ENCODE measurements at places on chromosomes 2 and 18.

DNA sequence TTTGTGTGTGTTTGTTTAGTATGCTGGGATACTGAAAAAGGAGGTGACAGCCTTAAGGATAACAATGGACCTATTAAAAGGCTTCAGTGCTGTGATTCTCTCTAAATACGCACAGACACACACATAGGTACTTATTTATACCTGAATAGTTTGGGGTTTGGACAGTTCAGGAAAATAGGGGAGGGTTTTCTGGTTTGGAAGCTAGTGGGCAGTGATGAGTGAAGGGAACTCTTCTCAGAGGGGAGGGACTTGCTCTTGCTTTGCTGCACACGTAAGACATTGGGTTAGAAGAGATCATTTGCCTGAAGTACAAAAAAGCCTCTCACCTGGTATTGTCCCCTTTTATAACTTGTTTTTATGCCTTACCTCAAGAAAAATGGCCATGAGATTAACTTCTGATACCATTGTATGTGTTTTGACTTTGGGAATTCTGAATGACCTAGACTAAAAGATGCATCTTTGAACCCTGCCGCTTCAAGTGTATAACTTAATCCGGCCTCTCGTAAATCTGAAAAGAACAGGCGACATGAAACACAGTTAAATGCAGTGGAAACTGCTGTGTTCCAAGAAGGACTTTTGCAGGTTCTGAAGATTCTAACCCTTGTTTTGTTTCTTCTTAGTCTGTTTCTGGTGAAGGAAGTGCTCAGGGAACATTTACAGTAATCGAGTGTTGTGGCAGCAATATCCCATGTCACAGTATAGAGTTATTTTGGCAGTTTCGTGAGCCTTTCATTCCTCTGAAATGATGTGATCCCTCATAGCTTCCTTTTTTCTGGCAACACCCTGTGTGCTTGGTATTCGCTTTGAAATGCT is 2.5 kb downstream of the CRIM1 start:
- no peak for DNase-seq

DNA sequence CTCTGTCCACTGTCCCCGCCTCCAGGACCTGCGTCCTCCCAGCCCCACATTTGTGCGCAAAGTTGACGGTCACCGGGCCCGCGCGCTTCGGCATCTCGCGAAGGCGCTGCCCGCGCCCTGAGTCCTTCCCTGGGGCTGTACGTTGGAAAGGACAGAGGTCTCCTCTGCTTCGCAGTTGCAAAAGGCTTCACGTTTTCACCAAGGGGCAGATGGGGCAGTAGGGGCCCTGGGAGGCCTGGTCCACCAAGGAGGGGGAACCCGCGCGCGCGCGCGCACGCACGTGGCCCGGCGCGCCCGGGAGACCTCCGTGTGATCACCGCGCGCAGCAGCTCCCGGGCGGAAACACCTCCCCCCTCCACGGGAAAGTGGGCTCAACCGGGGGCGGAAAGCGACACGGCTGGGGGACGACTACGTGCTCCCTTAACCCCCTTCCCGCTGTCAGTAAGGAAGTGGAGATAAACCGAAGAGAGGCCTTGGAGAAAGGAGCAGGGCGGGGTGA is 21.9 kb downstream of the TEX44 start:
- DNase-seq: no peak

DNA sequence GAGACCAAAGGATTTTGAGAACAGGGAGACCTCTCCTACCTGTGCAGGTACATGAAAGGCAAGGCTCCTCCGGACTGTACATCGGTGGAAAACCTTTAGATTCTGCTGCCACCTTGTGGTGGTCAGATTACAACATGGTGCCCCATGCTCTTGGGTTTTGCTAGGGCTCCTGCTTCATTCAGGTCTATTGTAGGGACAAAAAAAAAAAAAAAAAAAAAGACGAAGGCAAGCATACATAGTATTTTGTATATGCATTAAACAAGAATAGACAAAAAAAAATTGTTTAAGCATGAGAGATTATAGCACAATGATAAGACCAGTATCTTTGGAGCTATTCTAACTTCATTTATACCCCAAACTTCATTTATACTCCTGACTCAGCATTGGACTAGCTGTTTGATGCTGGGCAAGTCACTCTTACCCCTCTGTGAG is 27.4 kb upstream of the SPR start:
- DNase-seq: peak; percentile 10

DNA sequence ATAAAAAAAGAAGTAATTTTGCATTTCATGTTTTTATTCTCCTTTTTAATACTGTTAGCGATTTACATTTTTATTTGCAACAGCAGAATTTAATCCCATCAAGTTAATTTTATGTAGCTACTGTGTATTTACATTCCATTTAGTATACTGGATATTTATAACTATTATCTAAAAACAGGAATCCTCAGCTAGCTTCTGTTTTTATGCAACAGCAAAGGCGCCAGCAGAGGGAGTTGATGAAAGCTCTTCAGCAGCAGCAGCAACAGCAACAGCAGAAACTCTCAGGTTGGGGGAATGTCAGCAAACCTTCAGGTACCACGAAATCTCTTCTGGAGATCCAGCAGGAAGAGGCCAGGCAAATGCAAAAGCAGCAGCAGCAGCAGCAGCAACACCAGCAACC is 26.2 kb upstream of the SNORC start:
- no peak for DNase-seq

GRCh38 chr18:73948497-73948896 is 199.1 kb downstream of the FBXO15 start:
- no peak for DNase-seq

DNA sequence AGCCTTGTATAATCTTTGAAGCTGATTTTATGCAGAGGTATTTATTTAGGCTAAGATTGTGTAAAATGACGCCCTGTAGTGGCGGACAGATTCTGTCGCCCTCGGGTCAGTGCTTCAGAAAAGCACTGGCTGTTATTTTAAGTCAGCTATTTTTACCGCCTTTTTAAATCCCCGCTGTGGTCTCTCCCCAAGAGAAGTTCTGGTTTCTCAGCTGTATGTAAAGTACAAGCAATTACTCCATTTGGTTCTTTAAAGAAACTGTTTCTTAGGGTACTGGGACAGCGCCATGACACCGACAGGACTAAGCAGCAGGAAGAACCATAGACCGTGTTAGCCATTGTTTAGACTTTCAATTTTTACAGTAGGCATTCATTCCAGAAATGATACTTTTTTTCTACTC is 65.0 kb downstream of the UGGT1 start:
- DNase-seq: no peak

DNA sequence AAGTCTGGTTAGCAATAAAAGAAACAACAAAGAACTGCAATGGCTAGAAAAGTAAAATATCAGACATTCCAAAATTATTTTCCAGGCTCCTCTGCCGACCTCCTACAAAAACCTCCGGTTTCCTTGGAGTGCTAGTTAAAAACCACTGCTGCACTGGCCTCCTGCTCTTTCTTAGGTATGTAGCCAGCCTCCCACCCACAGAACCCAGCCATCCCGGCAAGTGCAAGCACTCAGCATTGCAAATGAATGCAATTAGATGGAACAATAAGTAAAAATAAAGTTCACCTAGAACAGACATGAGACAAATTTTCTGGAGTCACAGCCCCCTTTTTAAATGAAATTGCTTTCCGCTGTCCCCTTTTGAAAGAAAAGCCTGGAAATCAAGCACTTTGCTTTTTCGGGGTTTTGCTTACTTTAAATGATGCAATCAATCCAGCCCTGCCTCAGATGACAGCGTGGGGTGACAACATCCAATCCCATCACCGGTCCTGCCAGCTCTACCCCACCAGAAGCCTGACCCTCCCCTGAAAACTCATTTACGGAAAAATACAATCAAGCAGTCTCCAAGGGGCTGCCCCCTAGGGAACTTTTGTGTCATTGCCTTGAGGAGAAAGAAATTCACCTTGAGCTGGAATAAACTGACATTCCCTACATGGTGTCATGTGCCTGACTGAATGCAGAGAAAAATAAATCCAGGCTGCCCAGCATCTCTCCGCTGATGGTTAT is 199.8 kb downstream of the EPHA4 start:
- DNase-seq: no peak

GRCh38 chr2:195899226-195899625 is 169.4 kb downstream of the DNAH7 start:
- no peak for DNase-seq

- DNase-seq: no peak
Observed at GRCh38 chr2:80185091-80185490, 119.5 kb downstream of the LRRTM1 start.

- no peak for DNase-seq
Observed at GRCh38 chr2:128792476-128793054, 473.9 kb upstream of the HS6ST1 start.

DNA sequence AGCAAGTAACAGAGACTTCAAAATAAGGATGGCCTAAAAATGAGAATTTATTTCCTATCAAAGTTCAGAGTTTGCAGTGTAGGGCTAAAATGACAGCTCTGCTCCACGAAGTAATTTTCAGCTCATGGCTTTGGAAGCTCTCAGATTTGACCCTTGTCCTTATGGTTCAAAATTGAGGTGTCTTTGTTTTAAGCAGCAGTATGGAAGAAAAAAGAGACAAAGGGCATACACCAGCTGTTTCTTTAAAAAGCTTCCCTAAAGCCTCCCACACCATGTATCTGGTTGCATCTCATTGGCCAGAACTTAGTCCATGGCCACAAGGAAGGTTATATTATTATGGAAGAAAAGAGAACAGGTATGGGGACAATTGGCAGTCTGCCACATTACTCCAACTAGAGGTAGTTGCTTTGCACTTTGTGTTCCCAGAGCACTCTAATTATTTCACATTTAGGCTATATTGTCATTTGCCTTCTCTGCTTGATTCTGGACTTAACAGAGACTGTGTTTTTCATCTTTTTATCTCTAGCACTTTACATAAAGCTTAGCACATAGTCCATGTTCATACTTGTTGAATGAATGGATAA is 180.4 kb downstream of the MCFD2 start:
- no peak for DNase-seq

GRCh38 chr2:65706411-65706810 is 274.0 kb upstream of the SPRED2 start:
- no peak for DNase-seq

DNA sequence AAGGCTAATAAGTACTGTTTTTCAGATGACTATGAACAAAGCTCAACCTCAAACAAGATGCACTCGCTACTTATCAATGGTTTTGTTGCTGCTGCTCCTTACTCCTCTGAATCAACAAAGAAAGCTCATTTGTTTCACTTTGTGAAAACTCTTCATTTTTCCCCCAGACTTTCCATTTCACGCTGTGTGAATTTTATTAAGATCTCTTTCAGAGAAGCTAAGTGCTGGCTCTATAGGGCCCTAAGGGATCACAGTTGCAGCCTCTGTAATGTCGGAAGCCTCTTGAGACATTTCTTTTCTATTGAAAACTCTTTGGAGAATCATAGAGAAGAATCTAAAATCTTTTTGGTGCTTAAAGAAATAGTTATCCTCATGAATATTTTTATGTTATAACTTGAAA is 209.8 kb downstream of the CD226 start:
- no peak for DNase-seq

DNA sequence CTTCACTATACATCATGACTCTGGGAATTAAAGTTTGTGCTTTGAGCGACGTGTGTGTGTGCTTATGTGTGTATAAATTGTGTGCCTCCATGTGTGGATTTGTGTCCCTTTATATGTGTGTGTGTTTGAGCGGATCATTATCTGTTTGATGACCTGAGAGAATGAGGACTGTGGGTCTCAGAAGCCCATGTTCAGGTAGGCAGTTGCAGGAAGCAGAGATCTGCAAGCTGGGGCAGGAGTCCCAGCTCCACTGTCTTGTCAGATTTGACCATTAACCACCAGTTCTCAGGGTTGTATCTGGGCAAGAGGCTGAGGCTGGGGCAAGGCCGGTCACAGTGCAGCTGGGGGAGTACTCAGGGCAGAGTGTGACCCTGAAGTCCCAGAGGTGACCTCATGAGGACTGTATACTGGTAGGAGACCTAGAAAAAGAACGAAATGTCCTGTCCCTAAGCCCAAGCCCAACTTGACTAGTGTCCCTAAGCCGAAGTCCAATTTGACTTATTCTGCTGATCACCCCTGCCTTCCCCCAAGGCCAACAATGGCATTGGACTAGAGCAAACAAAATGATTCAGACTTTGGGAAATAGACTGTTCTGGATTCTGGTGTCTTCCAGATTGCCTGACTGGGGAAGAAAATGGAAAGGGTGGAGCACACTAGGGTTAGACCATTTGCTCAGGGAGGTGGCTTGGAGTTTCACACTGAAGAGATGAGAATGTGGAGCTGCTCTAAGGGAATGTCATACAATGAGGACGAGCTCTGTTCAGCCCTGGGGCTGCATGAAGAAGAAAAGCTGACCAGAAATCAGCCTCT is 28.1 kb downstream of the RHOB start:
- no peak for DNase-seq

GRCh38 chr2:152372438-152372984 is 37.5 kb downstream of the FMNL2 start:
- no peak for DNase-seq

GRCh38 chr2:216538538-216538937 is 39.9 kb downstream of the RPL37A start:
- no peak for DNase-seq

DNA sequence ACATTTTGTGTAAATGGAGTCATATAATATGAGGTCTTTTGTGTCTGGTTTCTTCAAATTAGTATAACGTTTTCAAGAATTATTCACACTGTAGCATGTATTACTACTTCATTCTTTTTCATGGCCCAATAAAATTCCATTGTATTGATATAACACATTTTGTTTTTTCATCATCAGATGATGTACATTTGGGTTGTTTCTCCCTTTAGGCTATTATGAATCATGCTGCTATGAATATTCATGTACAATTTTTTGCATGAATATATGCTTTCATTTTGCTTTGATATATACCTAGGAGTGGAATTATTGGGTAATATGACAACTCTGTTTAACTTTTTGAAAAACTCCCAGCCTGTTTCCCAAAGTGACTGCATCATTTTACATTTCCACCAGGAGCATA is 220.2 kb downstream of the NR4A2 start:
- DNase-seq: no peak

DNA sequence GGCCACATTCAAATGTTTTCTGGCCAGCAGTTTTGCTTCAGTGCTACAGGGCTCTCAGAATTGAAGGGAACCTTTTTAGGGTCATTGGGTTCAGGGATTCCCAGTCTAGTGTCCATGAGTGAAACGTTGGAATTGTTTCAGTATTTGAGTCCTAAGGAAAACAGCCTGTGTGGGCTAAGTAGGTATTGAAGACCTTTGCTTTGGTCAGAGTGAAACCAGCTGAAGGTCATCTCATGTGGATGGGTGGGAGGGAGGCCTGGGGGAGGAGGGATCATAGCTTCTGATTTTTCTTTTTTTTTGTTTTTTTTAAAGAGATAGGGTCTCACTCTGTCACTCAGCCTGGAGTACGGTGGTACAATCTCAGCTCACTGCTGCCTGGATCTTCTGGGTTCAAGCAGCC is 20.2 kb downstream of the B3GNT2 start:
- no peak for DNase-seq

- no peak for DNase-seq
Observed at GRCh38 chr18:36191286-36191685, 4.0 kb downstream of the MOCOS start.

DNA sequence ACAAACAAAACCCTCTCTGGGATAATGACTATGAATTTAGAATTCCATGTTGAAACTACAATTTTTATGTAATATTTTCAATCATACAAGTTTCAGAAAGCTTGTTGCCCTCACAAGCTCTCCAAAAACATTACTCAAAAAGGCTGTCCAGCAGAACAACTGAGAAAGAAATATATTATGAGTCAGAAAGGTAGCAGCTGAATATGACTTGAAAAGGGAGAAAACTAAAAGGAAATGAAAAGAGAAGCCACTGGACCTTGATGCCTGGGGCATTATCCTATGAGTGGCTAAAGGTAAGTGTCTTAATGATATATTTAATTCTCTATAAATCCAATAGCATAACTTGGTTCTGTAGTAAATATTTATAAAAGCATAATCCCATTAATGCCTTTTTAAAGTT is 61.8 kb downstream of the NXPH2 start:
- DNase-seq: no peak

All from AG09319 (cell line).